CD4-positive, CD25-positive, alpha-beta regulatory T cell (primary cell): ENCODE measurements at places on chromosomes 6 and 20.
A peak's percentile ranks its signal among the peaks of the same experiment; 100 is the strongest.

DNA sequence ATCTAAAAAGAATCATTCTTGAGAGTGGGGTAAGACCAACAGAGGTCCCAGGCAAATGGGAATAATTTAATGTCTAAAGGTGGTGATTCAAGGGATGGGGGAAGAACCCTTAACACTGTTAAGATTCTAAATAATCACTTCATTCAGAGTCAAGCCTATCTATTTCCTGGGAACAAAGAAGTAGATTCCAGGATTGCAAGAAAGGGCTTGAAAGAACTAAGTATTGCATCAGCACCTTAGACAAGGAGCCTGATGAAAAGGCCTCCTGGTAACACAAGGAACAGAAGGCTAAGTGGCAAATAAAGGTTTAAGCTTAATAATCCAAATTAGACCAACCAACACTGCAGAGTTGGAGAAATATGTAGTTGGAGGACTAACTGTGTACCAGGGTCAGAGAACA lies 620.7 kb upstream of the BTBD3 start:
- no peak for DNase-seq

GRCh38 chr6:8785223-8785622 lies 349.9 kb upstream of the SLC35B3 start:
- DNase-seq: no peak

GRCh38 chr20:38602185-38602581 lies 574 bp downstream of the ARHGAP40 start:
- DNase-seq: no peak

DNA sequence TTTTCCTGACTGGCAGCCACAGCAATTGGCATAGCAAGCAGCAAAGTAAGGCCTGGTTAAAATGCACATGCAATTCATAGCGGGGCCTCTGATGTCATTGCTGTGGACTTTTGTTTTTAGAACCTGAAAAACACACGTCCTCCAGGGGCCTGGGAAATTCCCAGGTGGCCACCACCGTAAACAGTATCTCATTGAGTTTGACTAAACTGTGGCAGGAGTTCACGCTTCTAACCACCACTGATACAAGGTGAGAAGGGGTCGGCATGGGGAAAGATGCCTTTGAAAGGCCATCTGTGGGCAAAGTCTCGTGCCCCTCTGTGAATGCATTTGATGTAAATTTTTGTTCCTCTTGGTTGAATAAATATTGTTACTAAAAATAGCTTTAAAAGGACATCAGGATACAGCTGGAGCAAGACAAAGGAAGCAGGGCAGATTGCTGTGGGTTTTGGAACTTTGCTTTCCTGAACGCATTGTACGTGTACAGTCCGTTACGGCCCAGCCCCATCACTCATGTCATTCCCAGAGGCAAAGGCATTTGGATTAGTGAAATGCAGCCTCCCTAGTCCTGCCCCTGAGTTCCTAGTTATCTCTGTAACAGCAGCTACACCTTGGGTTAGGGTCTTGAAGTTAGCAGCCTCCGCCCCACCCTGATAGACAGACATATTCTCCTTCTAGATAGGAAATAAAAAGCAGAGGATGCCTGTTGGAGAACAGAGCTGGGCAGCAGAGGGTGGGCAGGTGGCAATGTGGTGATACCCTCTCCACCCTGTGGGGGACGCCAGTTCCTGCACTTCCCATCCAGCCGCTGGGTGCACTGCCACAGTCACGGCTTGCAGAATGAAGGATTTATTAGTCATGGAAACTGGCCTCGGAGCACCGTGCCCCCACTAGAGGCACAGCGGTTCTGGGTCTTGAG lies 80.3 kb downstream of the ZDHHC14 start:
- no peak for DNase-seq

- DNase-seq: no peak
These were observed 226.9 kb downstream of the CDC5L start for GRCh38 chr6:44614396-44614795.

DNA sequence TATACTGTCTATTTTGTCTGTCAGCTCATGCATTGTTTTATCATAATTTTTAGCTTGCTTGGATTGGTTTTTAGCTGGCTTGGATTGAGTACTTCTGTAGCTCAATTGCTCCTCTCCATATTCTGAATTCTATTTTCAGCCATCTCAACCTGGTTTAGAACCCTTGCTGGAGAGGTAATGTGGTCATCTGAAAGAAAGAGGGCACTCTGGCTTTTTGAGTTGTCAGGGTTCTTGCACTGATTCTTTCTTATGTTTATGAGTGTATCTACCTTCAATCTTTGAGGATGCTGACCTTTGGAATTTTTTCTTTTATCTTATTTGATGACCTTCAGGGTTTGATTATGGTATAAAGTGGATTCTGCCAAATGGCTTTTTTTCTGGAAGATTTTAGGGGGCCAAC lies 632.7 kb upstream of the ID4 start:
- no peak for DNase-seq

DNA sequence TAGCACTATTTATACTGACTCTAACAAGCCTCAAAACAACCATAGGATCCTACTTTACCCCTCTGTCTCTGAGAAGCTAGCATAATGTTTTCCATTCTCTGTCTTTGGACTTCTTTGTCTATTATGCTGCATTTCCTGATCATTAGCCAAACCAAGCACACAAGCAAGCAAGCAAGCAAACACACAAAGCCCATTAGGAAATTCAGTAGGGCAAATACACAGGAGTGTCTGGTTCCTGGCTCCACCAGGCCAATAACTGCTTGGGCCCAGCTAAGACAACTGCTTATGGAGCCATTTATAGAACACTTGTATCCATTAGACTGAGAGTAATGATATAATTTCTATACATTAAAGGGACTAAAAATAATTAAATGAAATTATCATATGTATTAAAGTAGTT lies 952.9 kb upstream of the EPHA7 start:
- no peak for DNase-seq

- no peak for DNase-seq
These were observed 69.1 kb upstream of the FLRT3 start for GRCh38 chr20:14406495-14406894.

- DNase-seq: no peak
These were observed 3.9 kb downstream of the DOK5 start for GRCh38 chr20:54479138-54479906.

DNA sequence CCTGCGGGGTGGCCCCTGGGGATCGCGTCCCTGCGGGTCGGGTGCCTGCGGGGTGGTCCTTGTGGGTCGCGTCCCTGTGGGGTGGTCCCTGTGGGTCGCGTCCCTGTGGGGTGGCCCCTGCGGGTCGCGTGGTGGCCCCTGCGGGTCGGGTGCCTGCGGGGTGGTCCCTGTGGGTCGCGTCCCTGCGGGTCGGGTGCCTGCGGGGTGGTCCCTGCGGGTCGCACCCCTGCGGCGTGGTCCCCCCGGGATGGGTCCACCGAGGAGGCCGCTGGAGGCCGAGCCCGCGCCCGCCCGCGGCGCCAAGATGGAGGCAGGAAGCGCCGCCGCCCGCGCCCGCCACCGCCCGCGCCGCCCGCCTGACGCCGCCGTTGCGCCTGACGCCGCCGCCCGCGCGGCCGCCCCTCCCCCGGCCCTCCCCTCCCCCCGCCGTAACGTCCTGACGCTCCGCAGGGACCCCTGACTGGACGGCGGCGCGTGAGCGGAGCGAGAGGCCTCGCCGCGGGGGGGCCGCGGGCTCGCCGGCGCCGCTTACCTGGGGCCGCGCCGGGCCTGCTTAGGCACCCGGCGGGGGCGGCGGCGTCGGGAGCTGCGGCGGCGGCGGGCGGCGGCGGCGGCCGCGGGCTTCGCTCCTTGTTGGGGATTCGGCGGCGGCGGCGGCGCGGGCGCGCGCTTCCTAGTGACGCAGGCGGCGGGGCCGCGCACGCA lies at the start of gene GMEB2:
GMEB2 (minus strand) TSS at position 678 of the 705 bp plus-strand sequence. CDS start 7,704 bp downstream, outside the sequence.
- peak; percentile 89 for DNase-seq

- DNase-seq: no peak
These were observed 16.0 kb downstream of the PCK1 start for GRCh38 chr20:57576617-57577550.

DNA sequence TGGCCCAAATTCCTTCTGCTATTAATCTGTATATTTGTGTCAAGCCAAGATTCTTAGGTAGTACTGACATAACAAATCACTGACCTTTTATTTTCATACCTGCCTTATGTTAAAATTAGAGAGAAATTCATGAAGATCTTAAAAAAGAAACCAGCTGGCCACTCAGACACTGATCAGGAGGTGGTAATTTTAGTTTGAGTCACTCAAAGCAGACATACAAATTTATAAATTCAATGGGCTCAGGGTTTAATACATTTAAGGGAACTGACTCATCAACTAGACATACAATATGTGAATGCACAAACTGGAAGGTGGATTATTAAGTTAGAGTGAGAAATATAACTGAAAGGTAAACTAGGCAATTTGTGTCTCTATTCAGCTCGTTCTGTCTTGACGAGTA lies 711.9 kb upstream of the EYS start:
- DNase-seq: no peak

DNA sequence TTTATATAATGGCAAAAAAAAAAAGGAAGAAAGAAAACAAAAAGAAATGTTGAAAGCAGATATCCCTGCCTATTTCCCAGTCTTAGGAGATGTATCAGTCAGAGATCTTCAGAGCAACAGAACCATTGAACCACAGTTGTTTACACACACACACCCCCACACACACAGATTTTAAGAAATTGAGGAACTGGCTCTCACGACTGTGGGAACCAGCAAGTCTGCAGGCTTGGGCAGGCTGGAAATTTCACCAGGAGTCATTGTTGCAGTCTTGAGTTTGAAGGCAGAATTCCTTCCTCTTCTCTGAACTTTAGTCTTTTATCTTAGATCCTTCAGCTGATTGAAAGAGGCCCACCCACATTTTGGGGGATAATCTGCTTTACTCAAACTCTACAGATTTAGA lies 380.9 kb downstream of the CDKAL1 start:
- no peak for DNase-seq

GRCh38 chr6:12748815-12749521 lies 32.4 kb downstream of the PHACTR1 start:
- DNase-seq: no peak

GRCh38 chr6:11514672-11515071 lies 22.9 kb upstream of the TMEM170B start:
- DNase-seq: no peak
